ENCODE measurements at places on chromosomes 11 and 22. TPM values are rescaled to one million over a fixed set of nuclear protein-coding genes. Genes with fewer than 3 reads are reported as not detected.

C11orf21 gene
- 14.7 TPM for total RNA-seq

SGSM1 gene
- total RNA-seq, result 5.4 TPM

AIFM3 gene
- total RNA-seq, result 0.33 TPM

FGF4 gene
- total RNA-seq, result not detected

CRYBA4 gene
- not detected for total RNA-seq

NEFH gene
- total RNA-seq, result 0.14 TPM

B3GAT1 gene
- 0.64 TPM for total RNA-seq

- no peak for DNase-seq
These were observed 93.9 kb downstream of the TECTA start for GRCh38 chr11:121194731-121195596.

- no peak for DNase-seq
These were observed 180.4 kb upstream of the B3GAT1 start for GRCh38 chr11:134592391-134592990.

- DNase-seq, result no peak
These were observed 104.1 kb downstream of the MPPED1 start for GRCh38 chr22:43515902-43516301.

DNA sequence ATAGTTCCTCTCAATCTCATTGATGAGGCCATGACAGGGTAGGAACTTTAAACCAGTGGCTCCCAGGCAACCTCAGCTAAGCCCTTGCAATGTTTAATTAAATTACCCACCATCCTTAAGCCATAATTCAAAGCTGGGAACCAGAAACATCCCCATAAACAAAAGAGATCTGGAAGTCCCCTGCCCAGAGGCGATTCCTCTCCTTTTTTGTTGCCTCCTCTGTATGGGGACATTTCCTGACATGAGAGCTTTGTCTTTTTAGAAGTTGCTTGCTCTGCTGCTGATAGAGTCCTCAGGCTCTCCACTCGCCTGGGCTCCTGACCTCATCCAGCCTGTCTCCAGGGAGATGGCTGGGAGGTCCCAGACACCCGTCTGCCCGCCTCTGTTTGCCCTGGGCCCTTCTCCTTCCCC lies 3.2 kb downstream of the DTX4 start:
- DNase-seq, result no peak

GRCh38 chr11:59802639-59803176 lies 7.9 kb downstream of the MRPL16 start:
- DNase-seq, result peak; percentile 37

GRCh38 chr11:131773626-131774025 lies 403.2 kb downstream of the NTM start:
- no peak for DNase-seq

- no peak for DNase-seq
These were observed 48.1 kb downstream of the SMIM38 start for GRCh38 chr11:69203901-69204245.

- DNase-seq, result no peak
These were observed 63.8 kb downstream of the TRIM29 start for GRCh38 chr11:120074076-120074475.

DNA sequence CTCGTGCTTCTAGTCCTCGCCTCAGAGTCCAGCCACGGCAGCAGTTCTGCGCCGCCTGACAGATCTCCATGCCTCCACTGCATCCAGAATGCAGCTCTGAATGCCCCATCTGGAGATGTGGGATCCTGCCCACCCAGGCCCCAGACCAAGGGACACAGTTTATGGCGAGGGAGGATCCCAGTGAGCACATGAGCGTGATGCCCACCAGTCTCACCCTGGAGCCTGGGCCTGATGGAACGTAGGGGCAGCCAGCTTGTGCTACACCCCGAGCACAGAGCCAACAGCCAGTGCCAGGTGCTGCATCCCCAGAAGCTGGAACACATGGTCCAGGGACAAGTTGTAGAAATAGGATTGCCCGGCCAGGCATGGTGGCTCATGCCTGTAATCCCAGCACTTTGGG lies 10.4 kb downstream of the IGLL1 start:
- no peak for DNase-seq

DNA sequence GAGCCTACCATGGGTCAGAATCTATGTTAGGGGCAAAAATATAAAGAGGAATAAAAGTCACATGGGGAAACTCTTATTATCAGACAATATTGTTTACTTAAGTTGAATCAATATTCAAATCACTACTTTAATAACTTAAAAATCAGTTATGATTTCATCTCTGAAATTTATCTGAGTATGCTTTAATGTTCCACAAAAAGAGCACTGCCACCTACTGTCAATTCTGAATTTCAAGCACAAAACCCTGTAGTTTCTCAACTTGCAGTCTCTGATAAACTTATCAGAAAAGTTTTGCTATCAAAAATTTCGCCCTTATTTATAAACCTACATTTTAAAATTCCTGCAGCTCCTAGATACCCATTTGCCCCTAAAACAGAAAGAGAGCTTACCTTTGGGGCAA lies 47.3 kb downstream of the RDX start:
- no peak for DNase-seq

- no peak for DNase-seq
These were observed 13.1 kb upstream of the TCF20 start for GRCh38 chr22:42283278-42284201.

DNA sequence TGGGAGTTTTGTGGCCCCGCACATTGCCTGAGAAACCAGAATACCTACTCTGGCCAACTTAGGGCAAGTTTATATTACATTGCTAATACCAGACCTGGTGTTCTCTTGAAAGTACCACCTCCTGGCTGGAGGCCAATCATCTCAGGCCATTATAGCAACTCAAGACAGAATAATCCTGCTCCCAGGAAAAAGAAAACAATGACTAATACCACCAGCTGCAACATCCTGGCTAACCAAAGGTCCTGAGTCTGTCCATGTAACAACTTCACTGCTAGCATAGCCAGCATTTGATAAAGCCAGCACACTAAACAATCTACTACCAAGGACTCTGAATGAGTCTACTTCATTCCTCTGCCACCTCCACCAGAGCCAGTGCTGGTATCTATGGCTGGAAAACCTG lies 1298.7 kb upstream of the CNTN5 start:
- DNase-seq, result no peak

GRCh38 chr11:78732246-78732645 lies 157.6 kb upstream of the NARS2 start:
- DNase-seq, result no peak

DNA sequence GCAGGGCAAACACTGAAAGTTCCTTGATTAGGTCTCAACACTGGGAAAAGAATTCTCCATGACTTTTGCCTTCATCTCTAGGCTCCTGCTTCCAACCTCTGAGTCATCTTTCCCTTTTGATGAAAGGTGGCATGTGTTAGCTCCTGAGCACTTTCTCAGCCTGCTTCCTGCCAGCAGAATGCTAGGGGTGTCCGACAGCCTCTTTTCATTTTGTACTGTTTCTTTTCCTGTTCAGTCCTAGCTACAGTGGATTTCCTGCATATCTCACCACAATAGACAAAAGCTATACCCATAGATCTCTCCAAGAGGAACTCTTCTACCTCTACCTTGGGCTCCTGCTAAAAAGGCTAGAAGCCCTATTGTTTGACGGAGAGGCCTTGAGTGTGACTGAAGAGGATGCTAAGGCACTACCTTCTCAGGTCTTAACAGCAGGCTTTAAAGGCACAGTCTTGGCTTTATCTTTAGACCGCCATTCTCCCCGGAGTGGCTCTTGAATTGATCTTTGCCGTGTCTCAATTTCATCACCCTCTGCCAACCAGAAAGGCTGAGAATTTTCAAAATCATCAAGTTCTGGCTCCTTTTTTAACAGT lies 145.5 kb downstream of the RBFOX2 start:
- no peak for DNase-seq

DNA sequence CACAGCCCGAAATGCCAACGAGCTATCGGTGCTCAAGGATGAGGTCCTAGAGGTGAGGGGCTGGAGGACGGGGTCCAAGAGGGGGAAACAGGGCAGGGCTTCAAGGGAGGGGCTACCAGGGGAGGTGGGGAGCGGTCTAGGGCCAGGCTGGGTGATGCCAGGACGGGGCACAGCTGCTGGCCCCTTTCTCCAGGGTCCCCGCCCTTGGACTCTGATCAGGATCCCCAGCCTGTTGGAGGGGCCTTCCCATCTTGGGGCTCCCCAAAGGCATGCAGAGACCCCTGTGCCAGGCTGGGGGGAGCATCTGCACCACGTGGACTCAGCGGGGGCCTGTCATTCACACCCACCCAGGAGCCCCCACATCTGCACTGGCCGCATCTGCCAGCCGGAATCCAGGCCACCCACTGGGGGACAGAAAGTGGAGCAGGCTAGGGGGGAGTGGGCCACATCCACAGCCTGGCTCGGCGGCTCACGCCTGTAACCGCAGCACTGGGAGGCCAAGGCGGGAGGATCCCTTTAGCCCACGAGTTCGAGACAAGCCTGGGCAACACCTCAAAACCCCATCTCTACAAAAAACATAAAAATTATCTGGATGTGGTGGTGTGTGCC lies 18.9 kb downstream of the EPS8L2 start:
- no peak for DNase-seq

Data from heart left ventricle (tissue), 16 donors.